ENCODE measurements at places on chromosomes 7 and 10.

DNA sequence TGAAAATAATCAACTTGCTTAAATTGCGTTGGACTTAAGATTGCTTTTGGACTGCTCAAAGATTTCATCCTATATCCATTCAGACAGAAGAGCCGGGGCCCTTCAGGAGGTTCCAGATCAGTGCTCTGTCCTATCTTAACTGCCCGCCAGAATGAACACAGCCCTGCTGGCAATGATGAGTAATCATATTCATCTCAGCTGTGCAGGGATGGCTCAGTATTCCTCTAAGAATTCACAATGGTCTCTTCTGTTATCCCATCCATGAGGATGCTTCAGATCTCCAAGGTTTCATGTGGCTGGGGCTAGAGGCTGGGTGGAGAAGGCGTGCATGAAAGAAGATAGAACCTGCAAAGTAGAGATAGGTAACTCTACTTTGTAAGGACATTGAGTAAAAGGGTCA is 80.0 kb upstream of the NPVF start:
- no peak for DNase-seq

DNA sequence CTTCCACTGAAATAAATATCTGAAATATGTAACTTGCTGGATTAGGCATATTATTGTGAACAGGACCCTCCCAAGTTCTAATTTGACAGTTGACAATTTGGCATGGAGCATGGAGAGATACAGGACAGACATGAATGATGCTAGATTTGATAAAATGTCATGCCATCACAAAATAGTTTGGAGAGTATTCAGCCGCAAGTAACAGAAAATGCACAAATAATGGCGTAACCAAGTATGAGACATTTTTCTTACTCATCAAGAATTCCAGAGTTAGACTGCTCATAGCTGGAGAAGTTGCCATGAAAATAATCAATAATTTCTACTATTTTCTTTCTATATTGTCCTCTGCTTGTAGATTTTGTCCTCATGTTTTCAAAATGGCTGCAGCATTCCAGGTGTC is 45.5 kb upstream of the GPAM start:
- DNase-seq: no peak

GRCh38 chr10:90007226-90007625 is 305.8 kb downstream of the KIF20B start:
- no peak for DNase-seq

- no peak for DNase-seq
These were observed 7.6 kb downstream of the TMEM184A start for GRCh38 chr7:1548438-1548831.

DNA sequence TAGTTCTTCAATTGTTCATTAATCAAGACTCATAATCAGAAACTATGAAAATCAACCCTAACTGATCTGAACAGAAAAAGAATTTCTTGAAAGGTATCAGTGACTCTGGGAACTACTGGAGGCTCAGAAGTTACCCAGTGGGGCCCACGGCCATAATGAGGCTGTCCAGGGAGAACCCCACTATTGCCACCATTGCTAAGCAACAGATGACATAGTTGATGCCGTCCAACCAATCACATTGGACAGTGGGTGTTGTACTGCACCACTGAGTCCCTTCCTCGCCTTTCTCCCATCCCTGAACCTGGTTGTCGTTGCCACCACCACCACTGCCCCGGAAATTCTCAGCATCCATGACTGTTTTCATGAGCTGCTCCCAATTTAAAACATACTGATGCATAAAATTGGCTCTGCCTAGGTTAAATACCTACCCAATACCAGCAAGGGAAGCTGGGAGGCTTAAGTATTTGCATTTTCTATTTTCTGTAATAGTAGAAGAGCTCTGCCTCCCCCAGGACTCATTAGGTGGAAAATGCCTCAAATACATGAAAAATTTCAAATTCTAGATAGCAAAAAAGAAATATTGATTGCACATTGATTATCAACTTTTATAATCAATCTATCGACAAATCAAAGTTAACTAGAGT is 26.7 kb upstream of the USP6NL start:
- DNase-seq: no peak

All from right forelimb (tissue), 1 donor.